ENCODE measurements at places on chromosomes 16 and 17. TPM values are rescaled to one million over a fixed set of nuclear protein-coding genes. Genes with fewer than 3 reads are reported as not detected.

The PRSS8 gene
- not detected for total RNA-seq

The PRSS36 gene
- total RNA-seq, result 2.0 TPM

DNA sequence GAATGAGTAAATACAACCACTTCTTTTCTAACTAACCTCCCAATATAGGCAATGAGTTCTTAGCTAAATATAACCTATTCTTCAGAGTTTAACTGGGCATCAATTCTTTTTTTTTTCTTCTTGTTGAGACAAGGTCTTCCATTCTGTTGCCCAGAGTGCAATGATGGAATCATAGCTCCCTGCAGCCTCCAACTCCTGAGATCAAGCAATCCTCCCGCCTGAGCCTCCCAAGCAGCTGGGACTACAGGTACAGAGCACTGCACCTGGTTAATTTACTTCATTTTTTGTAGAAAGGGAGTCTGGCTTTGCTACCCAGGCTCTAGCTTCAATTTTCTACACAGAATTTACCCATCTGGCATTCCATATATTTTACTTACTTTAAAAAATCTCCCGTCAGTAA lies 1.1 kb downstream of the METTL16 start:
- no peak for DNase-seq

DNA sequence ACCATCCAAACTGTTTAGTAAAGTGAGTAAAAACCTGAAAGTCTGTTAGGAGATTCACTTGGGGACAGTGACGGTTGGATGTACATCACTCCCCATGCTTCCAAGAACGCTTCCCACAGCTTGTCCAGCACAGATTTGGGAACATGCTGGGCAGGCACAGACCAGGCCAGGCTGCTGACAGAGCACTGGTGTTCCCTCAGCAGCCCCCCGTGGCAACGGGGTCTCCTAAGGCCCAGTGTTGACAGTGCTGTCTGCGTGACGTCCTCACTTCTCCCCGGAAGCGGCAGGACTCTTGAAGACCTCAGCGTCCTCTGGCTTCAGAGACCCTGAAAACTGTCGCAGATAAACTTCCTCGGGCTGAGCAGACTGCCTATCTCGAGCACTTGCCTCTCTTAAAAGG lies 8.9 kb upstream of the TRPV3 start:
- DNase-seq, result no peak

DNA sequence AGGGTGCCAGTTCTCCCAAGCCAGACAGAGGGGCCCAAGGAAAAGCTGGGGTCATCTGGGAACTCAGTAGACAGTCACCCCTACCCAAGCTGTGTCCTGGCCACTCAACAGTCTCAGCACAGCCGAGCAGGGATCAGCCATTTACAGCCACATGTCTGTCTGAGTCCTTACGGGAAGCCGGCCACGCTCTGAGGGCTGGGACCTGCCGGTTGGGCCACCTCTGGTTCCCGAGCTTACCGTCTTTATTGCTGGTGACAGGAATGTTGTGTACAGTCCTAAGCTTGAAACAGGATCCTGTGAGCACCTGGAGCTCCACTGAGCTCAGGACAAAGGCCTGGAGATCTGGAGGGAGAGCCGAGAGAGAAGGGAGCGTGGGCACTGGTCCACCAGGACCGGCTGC lies 59.8 kb downstream of the TIMM22 start:
- DNase-seq, result no peak

DNA sequence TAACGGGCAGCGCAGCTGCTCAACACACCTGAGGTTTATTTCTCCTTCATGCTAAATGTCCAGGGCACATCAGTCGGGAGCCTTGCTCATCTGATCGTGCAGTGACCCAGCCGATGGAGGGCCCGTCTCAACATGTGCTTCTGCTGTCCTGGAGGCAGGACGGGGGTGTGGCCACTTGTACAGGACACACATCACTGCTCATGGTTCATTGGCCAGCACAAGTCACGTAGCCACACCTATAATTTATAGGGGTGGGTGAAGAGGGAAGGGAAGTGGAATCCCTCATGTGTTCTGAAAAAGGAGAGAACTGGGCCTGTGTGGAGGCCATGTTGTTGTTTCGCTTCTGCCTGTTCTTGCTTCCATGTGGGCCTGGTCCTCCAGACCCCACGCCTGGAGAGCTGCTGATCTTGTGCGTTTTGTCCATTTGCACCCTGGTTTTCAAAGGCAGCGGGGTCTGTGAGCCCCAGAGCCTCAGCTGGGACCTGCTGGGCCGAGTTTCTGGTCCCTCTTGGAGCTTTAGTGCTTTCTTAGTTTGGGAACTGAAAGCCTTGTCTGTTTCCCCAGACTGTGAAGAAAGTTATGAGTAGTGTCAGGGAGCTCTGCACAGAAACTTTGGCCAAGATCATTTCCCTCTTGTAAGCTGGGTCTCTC lies 60.5 kb downstream of the CMIP start:
- DNase-seq, result no peak

The MMP25 gene
- total RNA-seq, result 0.20 TPM

DNA sequence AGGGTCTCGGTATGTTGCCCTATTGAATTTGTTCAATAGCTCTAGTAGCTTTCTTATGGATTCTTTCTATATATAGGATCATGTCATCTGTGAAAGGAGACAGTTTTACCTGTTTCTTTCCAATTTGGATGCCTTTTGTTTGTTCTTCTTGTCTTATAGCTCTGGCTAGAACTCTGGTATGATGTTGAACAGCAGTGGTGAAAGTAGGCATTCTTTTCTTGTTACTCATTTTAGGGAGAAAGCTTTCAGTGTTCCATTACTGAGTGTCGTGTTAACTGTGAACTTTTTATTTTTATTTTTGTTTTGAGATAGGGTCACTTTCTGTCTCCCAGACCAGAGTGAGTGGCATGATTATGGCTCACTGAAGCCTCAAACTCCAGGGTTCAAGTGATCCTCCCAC lies 21.2 kb downstream of the EFCAB5 start:
- peak; percentile 9 for DNase-seq

GRCh38 chr16:50731130-50731988 lies 10.5 kb upstream of the CYLD start:
- DNase-seq, result no peak

The EFTUD2 gene
- 137 TPM for total RNA-seq

DNA sequence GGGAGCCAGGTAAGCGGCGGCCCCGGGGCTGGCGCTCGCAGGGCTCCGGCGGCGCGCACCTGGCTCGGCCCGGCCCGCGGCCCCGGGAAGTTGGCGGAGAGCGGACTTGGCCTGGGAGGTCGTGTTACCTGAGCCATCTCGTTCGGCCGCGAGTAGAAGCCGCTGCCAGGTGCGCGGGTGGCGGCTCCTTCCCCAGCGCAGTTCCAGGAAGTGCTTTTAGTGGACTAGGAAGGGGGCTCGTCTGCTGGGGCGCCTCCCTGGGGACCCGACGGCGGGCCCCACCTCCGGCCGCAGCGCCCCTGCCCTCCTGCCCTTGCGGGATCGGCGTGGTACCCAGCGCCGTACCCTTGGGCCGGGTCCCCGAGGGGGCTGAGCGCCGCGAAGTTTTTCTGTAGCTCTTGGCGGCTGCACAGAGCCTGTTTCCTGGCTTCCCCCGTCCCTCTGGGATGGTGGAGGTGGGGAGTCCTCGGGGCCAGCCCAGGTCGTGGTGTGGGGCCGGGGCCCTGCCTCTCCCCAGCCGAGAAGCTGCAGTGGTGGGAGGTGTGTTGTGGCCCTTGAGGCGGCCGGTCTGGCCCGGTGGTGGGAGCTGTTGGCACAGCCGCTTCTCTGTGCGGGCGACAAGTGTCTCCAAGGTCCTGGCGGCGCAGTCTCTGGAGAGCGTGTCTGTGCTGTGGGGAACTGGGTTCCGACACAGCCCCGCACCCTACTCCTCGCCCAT lies 96.9 kb downstream of the RAB11FIP4 start:
- no peak for DNase-seq

DNA sequence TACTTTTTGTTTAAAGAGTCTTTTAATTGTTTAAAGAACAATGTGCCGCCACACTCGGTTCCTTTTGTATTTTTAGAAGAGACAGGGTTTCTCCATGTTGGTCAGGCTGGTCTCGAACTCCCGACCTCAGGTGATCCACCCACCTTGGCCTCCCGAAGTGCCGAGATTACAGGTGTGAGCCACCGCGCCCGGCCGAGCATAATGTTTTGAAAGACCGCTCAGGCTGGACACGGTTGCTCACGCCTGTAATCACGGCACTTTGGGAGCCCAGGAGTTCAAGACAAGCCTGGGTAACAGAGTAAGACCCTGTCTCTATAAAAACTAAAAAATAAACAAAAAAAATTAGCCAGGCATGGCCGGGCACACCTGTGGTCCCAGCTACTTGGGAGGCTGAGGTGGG lies 59.8 kb downstream of the RNF213 start:
- DNase-seq, result no peak

DNA sequence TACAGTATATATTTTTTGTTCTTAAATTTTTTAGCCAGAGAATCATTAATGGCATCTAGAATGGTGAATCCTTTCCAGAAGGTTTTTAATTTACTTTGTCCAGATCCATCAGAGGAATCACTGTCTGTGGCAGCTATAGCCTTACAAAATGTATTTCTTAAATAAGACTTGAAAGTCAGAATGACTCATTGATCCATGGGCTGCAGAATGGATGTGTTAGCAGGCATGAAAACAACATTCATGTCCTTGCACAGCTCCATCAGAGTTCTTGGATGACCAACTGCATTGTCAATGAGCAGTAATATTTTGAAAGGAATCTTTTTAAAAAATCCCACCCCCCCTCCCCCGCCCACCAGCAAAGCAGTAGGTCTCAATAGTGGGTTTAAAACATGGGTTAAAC lies 51.4 kb downstream of the CACNG1 start:
- DNase-seq, result peak; percentile 32

The NHLRC4 gene
- total RNA-seq, result 0.07 TPM

- DNase-seq, result peak; percentile 88
Observed at GRCh38 chr17:17416007-17416399, 60.8 kb upstream of the MED9 start.

The SPATA22 gene
- not detected for total RNA-seq

DNA sequence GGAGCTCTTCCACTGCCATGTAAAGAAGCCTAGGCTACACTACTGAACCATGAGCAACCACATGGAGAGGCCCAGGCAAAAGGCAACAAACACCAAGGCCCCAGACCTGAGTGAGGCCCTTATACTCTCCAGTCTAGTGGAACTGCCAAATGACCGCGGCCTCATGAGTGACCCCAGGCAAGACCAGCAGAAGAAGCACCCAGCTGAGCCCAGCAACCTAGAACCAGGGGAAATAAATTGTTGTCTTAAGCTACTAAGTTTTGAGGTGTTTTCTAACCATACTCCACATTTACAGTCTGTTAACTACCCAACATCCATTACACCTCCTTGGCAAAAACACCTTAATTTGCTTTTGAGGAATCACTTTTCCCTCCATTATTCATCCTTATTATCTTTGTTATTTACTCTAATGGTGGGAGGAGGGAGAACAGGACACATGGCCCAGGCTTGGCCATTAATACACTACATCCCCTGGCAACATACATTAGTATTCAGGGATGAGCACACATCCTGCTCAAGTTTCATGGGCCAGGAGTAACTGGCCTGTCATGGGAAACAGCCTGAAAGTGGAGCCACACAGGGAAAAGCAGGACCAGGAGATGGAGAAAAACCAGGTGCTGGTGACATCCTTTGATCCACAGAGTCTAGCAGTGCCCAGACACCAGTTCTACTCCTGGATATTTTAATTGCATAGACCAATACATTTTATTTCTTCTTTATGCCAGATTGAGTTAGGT lies 26.2 kb downstream of the SLC39A11 start:
- no peak for DNase-seq

DNA sequence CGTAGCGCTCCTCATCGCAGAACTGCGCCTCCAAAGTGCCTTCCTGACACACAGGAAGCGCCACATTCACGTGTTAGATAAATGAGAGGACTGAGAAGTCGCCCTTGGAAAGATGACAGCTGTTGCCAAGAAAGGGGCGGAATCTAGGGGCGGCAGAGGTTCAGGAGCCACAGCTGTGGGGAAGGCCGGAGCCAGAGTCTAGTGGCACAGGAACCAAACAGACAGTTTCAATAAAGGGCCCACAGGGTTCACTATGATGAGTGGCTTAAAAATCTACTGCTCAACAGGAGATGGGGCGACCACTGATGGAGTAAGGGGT lies 4.7 kb downstream of the FLCN start:
- no peak for DNase-seq

DNA sequence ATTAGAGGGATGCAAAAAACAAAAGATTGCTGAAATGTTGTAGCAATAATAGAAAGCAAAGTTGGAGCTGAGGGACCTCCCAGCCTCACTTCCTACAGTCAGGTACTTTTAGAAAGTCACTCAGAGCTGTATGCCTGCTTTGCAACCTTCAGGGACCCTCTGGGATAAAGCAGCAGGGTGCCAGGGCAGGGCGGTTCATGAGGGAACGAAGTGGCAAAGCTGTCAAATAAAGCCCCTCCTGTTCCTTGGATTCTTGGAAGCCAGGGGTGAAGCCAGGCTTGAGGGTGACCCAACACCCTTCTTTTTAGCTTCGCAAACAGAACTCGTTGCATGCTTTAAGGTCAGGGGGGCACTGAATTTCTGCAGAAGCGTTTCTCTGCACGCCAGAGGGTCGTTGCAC lies 767 bp downstream of the ATP2C2 start:
- no peak for DNase-seq

DNA sequence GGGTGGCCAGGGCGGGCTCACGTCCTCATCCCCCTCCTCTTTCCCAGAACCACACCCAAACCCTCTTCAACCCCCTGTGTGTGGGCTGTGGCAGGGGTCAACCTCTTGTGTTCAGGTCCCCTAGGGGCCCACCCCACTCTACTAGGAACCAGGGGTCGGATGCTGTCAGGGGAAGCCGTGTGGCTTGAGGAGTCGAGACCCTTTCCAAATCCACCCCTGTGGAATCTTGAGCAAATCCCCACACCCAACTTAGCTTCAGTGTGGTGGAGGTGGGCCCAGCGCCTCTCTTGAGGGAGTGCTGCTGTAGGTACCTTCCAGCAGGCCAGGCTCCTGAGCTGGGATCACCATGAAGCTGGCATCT lies 121.5 kb downstream of the MRM1 start:
- no peak for DNase-seq

DNA sequence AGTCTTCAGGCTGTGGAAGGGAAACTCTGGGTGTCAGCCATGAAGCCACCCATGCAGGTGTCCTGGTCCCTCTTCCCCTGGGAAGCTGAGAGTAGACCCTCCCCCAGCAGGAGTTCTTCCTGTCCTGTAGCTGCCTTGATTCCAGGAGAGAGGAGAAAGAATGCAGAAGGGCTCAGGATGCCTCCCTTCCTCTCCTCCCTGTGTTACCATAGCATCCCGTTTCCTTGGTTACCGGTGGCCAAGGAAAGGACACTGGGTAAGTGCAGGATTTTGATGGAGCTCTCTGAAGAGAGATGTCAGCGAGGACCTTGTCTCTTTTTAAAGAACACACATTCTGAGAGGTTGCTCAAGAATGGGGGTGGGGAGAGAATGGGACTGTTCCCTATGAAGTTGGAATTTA lies 304.1 kb upstream of the N4BP1 start:
- DNase-seq, result no peak

GRCh38 chr16:84054916-84055315 lies 12.3 kb upstream of the SLC38A8 start:
- DNase-seq, result no peak

The IL34 gene
- total RNA-seq, result not detected

GRCh38 chr17:68512247-68512959 lies at the start of gene PRKAR1A:
PRKAR1A (plus strand) TSS chr17:68512430; CDS start chr17:68515400, 2,970 bp downstream.
- DNase-seq, result peak; percentile 90

All from HT1080 (cell line).